ENCODE measurements at places on chromosomes 1 and 21.
A peak's percentile ranks its signal among the peaks of the same experiment; 100 is the strongest.

GRCh38 chr1:177249231-177249630 lies 78.5 kb downstream of the BRINP2 start:
- DNase-seq = no peak

DNA sequence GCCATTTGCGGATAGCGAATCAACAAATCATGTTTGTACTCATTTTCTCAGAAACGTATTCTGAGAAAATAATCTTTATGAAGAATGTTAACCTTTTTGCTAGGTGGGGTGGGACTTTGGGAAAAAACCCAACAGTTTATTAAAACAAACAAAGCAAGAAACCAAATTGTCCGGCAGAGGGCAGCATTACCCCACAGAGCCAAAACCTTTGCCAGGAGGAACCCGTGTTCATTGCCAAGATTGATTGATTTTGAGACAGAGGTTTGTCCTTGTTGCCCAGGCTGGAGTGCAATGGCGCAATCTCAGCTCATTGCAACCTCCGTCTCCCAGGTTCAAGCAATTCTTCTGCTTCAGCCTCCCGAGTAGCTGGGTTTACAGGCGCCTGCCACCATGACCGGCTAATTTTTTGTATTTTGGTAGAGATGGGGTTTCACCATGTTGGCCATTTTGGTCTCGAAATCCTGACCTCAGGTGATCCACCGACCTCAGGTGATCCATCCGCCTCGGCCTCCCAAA lies 70.8 kb upstream of the RHOU start:
- DNase-seq = peak; percentile 14

- no peak for DNase-seq
Measured at GRCh38 chr1:169091480-169091941, 15.0 kb upstream of the ATP1B1 start.

DNA sequence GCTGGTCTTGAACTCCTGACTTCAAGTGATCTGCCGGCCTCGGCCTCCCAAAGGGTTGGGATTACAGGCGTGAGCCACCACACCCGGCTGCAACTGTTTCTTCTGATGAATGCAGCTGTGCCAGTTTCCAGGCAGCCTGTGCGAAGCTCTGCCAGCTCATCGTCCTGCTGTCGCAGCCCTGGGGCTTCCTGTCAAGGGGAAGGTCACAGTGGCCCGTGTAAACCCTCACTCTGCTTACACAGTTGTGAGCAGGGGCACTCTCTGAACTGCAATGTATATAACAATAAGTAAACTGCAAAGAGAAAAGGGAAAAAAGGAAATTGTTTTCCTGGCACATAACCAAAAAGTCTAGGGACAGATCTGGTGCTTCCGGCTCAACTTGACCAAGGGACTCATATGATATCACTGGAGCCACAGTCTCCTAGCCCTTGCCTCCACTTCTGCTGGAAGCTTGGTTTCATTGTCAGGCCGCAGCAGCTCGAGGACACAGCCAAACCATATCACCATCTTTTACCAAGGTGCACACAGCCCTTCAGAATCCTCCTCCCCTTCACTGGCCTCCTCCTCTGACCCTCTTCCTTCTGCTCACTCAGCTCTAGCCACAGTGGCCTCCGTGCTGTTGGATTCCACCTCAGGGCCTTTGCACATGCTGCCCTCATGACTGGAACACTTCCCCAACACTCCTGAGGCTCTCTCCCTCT lies 22.8 kb upstream of the LBR start:
- no peak for DNase-seq

All from fibroblast of skin of left biceps (primary cell).